ENCODE measurements at places on chromosomes 13 and 19. TPM values are rescaled to one million over a fixed set of nuclear protein-coding genes. Genes with fewer than 3 reads are reported as not detected.

Gene CD177
- 0.17 TPM for total RNA-seq

Gene ZNF154
- 5.3 TPM for total RNA-seq

Gene GRK1
- 0.15 TPM for total RNA-seq

Gene SELENOV
- not detected for total RNA-seq
